ENCODE measurements at places on chromosomes 1 and 21.
A peak's percentile ranks its signal among the peaks of the same experiment; 100 is the strongest.

DNA sequence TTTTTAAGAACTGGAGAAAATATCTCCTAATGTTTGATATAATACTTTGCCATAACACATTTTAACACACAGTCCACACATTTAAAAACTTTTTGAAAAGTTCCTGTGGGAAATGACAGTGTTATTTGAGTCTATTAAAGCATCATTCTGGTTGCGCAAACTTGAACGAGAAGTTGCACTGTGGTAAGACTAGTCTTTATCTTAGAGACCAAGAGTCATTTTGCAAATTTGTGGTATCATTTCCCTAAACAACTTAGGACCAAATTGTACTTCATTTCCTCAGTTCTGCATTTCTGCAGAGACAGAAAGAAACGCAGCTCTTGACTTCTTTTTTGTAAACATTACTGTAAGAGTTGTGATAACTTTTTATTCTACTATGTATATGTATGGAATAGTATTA lies at the start of gene RGS18:
TSS of gene RGS18 (plus strand) at position 282 of the 400 bp plus-strand sequence. CDS start 176 bp downstream, outside the sequence.
- peak; percentile 79 for DNase-seq

DNA sequence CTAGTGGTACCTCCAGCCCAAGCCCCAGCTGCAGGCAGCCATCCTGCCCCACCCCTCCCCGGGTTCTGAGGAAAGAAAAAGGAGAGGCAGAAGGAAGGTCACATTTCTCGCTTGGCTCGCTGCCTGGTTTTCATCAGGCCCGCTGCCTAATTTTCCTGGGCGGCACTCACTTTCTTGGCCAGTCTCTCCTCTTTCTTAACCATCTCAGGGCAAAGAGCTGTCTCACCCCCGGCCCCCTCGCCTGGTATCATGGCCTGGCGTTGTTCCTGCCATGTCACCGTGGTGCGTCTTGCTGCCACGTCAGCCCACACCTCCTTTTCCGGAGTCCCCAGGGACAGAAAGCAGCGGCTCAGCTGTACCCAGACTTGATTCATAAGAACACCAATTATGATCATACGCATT lies 26.6 kb upstream of the CASZ1 start:
- DNase-seq: no peak

DNA sequence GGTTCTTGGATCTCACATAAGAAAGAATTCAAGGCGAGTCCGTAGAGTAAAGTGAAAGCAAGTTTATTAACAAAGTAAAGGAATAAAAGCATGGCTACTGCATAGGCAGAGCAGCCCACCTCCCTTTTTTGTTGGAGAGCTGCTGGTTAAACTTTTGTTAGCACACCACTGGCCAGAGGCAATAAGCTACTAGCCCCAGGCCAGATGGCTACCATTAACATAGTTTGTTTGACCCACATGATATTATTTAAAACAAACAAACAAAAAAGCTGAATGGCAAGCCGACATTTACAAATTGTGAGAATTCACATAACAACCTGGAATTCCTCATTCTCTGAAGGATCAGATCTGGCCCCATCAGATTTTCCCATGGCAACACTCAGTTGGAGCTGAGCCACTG lies 19.1 kb upstream of the PAXBP1 start:
- no peak for DNase-seq

GRCh38 chr1:66476774-66477173 lies 57.2 kb upstream of the SGIP1 start:
- peak; percentile 30 for DNase-seq

- no peak for DNase-seq
Measured at GRCh38 chr1:27301052-27301422, 20.9 kb upstream of the TMEM222 start.

DNA sequence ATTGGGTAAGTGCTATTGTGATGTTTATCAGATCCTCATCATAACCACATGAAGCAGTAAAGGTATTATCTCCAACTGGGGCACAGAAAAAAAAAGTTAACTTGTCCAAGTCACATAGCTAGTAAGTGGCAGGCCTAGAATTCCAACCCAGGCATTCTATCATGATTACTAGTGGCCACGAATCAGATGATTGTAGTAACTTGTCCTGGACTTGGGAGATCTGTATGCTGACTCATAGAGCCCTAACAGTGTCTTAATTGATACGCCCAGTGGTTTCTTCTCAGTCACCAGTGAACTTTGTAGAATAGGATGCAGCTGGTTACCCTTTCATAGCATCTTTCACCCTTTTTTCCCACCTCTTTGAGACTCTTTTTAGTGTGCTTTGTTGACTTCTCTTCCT lies 91.1 kb upstream of the UBE2U start:
- peak; percentile 52 for DNase-seq

GRCh38 chr1:47232187-47232874 lies at the start of gene TAL1:
Gene TAL1, minus strand, starts transcription at chr1:47232225. Its CDS starts 6,337 bp downstream, at chr1:47225888.
- DNase-seq: no peak

DNA sequence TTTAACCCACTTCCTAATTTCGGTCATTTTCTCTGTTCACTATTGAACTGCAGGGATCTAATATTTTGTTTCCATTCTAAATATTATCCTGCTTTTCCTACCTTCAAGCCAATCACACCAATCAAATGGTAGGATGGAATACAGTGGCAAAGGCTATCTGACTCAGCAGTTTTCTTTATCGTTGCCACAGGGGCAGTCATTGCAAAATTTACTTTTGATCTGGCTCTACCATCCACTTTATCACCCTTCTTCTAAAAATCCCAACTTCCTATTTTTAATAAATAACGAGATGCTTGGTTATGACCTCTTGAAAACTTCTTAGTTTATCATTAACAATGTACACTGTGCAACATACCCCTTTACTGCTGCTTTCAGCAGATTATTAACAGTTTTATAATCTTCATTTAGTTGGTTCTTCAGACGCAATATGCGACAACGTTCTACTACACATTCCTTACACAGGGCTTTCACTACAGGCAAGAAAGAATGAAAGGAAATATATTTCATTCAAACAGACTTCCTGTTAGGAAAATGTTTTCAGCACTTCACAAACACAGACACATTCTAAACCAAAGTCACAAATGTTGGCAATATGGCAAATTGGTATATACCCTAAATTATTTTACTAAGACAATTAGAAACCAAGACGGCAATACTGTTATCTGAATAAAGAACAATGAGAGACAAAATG lies 52.3 kb upstream of the RAP1GAP start:
- DNase-seq: no peak

- peak; percentile 23 for DNase-seq
Measured at GRCh38 chr1:171983584-171983983, 142.3 kb downstream of the DNM3 start.

DNA sequence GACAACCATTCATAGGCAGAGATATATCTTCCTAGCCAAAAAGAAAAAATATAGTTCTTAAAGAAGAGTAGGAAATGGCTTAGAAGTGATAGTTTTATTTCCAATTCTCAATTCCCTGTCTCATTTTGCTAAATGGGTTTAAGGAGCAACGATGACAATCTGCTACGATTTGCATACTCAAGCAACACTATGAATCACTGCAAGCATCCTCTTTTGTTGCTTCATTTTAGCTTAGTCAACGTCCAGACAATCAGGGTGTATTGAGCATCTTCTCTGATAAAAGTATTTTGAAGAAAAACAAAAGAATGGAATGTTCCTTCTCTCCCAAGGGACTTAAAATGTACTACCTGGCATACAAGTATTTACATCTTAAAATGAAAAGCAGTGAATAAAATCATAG lies 80.6 kb downstream of the RGS7 start:
- DNase-seq: no peak

DNA sequence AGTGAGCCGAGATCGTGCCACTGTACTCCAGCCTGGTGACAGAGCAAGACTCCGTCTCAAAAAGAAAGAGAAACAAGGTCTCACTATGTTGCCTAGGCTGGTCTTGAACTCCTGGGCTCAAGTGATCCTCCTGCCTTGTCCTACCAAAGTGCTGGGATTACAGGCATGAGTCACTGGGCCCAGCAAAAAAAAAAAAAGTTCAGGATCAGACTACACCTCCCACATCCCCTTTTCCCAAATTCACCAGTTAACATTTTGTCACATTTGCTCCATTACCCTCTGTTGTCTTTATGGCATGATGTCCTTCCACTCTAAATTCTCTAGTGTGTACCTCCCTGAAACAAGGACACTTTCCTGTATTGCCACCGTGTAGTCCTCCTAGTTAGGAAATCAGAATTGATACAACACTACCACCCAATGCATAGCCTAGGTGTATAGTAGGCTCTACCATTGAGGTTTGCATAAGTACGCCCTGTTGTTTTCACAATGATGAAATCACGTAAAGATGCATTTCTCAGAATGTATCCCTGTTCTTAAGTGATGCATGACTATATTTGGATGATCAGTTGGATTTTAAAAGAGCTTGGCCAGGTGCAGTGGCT lies 10.7 kb downstream of the SPEN start:
- no peak for DNase-seq

DNA sequence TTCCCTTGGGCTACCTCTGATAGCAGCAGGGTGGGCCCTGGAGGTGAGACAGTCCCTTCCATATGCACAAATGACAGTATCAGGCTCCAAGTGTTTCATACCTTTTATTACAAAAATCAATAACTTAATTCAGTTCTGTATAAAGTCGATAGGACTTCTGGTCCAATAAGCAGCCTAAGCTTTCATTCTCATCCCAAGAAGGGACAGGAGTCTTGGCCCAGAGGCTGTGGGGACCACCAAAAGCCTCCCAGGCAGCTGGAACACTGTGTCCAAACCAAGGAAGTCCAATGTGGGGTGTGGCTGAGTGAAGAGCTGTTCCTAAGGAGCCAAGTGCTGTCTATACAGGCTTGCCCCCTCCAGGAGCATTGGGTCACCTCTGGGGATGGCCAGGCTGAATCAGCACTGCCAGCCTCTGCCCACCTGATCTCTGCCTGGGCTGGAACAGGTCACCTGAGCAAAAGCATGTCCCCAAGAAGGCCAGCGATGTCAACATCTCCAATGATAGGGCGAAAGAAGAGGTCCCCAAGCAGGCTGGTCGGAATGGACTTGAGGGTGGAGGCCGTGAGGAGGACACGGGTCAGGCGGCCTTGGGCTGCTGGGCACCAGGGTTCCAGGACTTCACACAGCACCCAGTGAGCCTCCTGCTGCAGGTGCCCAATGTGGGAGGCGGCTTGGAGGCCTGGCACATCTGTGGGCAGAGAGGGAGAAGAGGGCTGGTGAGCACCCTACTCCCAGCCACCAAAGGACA lies 2.2 kb downstream of the NR0B2 start:
- no peak for DNase-seq

GRCh38 chr1:201127755-201128455 lies 921 bp upstream of the ASCL5 start:
- DNase-seq: peak; percentile 51

GRCh38 chr1:215529111-215529510 lies 38.0 kb upstream of the KCTD3 start:
- DNase-seq: peak; percentile 27

GRCh38 chr1:17176306-17177061 lies 28.4 kb upstream of the PADI1 start:
- DNase-seq: no peak

GRCh38 chr1:89910268-89910667 lies 84.6 kb upstream of the ZNF326 start:
- DNase-seq: no peak

DNA sequence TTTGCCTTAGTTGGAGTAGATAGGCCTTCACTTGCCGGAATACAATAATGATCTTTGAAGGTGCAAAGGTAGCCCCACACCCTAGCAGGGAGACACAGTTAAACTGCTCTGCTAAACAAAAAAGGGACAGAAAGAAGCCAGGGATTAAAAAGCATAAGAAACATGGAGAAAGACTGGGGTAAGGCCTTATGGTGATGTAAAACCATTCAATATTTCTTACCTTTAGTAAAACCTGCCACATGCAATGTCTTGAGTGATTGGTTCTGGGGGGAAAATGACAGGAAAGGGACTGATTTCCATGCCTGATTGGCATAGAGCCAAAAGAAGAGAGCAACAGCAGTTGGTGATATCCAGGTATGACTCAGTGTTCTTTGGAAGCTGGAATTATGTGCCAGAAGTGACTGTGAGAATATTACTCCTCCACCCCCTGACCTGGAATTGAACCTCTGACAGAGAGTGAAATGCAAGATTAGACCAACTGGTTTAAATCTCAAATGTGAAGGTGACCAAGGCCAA lies 8.1 kb downstream of the DNASE2B start:
- DNase-seq: peak; percentile 78

DNA sequence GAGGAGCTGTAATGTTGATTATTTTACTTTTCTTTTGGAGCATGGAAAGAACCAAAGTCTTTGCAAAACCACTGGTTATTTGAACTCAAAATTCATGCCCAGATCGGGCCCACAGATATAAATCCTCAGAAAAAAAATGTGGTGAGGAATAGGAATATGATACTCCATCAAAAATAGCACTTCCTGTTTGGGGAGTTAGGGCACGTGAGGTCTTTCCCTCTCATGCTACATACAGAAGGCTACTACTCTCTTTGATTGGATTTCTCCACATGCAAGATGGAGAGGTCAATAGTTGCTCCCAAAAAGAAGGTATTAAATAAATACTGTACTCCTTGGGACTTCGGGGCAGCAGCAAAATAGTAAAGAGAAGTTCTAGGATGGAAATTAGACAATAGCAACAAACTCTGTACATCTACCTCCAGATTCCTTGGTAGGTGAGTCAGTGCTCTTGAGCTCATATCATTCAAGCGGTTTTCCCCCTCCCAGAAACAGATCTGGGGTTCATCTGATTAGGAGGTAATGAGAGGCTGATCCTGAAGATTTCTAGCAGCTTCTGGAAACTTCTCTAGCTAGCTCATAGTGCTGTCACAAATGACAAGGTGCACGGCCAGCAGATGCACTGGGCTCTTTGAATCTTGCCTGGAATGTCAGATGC lies 47.1 kb downstream of the SLC9C2 start:
- no peak for DNase-seq

DNA sequence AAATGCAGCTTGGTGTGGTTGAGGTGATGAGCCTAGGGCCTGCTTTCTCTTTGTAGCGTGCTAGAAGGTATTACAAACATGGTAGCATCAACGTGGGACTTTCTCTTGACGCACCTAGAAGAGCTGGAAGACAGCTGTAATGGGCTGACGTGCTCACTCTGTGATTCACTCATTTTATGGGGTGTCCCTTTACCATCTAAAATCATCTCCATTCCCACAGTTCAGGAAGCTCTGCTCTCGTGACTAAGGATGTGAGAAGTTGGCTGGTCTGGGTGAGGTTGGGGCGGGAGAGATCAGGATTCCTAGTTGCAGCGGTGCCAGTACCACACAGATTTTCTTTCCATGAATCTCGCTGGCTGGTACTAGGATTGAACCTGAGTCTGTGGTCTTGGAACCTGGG lies 4.2 kb downstream of the HTR6 start:
- DNase-seq: no peak

GRCh38 chr21:42763581-42764442 lies 110.4 kb downstream of the PDE9A start:
- DNase-seq: no peak

DNA sequence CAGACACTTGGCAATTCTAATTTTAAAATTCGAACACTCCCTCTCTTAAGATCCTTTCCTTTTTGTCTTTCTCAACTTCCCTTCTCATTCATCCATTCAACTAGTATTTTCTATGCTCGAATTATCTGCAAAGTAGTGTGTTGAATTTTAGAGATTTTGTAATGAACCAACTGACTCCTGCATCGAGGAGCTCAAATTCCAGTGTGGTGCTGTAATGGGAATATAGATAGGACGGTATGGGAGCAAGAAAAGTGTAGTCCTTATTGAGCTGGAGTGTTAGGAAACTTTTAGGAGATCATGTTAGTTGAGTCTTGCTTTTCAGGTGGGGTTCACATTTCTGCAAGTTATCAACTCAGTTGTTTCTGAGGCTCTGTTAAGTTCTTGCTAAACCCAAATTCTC lies 897.5 kb downstream of the TTLL7 start:
- no peak for DNase-seq

- DNase-seq: peak; percentile 41
Measured at GRCh38 chr1:182781841-182782586, 7.6 kb upstream of the NPL start.

Measured in amniotic epithelial cell (primary cell).